ENCODE measurements at places on chromosomes 12 and 14.

DNA sequence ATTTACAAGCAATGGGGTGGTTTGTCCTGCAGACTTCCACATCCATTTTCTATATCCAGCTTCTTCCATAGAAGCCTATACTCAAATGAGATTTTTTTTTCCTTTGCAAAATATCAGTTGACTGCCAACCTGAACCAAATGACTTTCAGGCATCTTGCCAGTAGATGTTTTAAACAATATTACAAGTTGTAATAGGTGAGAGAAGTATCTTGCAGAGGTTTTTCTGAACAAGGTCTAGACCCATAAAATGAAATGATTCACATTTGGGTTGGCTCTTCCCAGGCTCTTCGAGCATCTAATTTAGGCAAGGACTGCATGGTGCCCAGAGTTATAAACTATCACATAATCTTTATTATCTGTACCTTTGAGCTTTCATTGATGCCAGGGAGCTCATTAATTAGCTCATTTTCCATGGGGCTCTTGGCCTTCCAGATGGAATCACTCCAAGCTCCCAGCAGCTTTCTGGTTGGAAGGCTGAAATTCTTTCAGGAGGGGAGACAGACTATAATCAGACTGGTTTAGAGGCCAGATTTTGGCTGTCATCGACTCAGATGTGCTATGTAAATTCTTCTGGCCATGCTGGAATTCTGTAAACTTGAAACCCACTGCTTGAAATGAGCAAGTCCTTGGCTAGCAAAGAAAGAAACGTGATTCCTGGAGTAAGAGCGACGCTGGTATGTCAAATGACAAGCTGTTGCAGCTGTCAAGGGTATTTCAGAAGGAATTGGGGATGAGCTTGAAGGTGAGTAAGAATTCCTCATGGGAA is 32.2 kb upstream of the DICER1 start:
- DNase-seq, result no peak

- peak; percentile 11 for DNase-seq
Observed at GRCh38 chr14:26606729-26607312, 9.0 kb upstream of the NOVA1 start.

- DNase-seq, result peak; percentile 38
Observed at GRCh38 chr12:18461758-18462157, 200.4 kb downstream of the PIK3C2G start.

GRCh38 chr12:11734580-11735180 is 85.2 kb downstream of the ETV6 start:
- no peak for DNase-seq

- no peak for DNase-seq
Observed at GRCh38 chr14:70643967-70644366, 2.3 kb downstream of the TTC9 start.

DNA sequence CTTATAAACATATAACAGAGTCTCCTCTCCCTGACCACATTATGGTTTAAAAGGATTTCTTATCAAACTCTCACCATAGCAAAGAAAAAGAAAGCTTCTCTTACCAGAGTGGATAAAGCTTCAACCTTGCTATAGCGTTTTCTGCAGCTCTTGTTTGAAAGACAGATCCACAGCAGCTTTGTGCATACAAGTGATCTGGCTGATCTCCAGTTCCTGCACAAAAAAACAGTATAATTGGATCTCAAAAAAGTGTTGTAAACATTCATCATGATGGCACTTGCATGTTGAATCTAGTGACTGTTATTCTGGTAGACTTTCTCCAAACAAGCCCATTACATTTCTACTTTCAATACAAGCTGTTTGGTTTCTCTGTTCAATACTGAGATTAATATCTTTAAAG is 178.9 kb upstream of the MGAT4C start:
- no peak for DNase-seq

- no peak for DNase-seq
Observed at GRCh38 chr14:103694572-103695026, 20.7 kb downstream of the XRCC3 start.

- DNase-seq, result no peak
Observed at GRCh38 chr12:38142974-38143373, 173.6 kb upstream of the ALG10B start.

DNA sequence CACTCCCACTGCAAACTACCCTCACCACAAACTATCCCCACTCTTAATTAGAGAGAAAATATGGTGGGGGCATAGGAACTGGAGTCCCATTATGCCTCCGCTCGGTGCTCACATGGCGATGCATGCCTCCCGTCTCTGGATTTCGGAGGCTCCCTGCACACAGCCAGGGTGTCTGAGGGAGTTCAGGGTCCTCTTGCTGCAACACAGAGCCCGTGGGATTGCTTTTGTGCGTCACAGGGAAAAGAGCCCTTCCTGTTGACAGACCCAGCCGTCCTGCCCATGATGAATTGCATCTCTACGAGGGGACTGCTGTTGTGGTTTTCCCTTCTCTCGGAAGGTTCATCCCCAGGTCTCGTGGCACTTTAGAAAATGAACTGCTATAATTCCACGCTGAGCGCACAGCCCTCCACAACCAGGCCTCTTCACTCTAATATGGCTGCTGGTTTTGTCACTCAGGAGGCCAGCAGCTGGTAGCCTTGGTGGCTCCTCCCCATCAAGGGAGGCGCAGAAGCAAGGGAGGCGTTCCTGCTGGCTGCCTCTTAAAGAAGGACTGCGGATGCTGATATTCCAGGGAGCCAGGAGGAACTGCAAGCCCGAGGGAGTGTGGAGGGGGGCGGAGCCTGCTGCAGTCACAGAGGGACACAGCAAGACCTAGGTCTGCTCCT is 158.0 kb downstream of the KCNA5 start:
- DNase-seq, result no peak

DNA sequence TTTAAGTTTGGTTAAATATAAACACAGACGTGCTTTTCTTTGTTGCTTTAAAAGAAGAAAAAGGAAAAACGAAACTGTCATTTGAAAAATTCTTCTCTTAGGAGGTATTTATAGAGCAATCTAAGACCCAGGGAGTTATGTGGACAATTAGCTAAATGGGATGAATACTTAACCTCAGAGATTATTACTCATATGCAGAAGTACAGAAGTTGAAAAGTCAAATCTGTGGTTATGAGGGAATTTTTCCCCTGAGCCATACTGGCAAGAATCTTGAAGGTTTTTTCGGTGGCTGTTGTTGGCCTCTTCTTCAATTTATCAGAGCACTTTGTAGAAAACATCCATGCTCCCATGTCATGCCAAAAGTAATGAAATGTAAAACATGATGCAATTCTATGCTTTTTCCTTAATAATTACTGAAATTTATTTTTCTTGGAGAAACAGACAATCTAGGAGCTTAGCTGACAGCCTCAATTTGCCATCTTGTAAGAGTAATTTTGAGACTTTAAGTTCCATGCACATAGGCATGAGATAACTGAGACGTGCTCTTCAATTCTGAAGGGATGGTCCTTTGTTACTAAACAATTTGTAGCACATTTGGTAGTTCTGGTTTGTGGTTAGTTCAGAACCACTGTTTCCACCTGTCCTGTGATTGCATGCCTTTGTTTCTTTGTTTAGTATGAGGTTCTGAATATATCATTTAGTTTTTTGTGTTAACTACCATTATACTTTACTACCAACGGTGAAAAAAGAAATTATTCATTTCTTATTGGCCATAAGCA is 126.6 kb downstream of the BCAT1 start:
- peak; percentile 83 for DNase-seq

DNA sequence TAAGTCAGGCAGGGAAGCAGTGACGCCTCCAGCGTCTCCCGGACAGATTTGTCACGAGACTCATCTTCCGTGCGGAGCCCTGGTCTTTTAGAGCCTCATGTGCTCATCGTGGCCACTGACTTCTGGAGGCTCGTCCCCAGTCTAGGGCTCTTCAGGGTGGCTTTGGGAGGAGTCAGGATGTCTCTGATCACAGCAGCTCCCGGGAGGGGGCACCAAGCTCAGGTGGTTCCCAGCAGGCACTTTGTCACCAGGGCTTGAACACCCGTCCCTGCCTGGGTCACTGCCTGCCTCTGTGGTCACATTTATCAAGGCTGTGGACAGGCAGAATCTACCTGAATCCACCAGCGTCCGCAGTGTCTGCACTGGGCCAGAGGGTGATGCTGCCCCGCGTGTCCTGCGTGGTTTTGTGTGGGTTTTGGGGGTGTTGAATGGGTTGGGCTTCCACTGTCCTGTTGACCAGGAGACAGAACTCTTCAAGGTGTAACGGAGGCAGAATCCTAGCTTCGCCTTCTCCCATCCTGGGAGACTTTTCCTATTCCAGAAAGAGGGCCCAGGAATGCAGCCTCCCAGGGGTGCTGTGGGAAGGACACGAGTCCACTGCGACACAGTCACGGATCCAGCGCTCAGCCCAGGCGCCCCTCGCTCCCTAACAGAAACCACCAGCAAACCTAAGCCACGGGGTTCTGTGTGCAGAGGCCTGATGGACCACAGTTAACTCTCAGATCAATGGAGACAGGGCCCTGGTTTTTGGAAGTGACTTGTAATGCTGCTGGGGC is 132.3 kb downstream of the ADGRD1 start:
- no peak for DNase-seq

- DNase-seq, result no peak
Observed at GRCh38 chr12:105803292-105803691, 335.5 kb downstream of the NUAK1 start.

GRCh38 chr14:91149462-91149861 is 35.6 kb downstream of the DGLUCY start:
- peak; percentile 98 for DNase-seq

- no peak for DNase-seq
Observed at GRCh38 chr12:78035901-78036606, 205.4 kb downstream of the NAV3 start.

DNA sequence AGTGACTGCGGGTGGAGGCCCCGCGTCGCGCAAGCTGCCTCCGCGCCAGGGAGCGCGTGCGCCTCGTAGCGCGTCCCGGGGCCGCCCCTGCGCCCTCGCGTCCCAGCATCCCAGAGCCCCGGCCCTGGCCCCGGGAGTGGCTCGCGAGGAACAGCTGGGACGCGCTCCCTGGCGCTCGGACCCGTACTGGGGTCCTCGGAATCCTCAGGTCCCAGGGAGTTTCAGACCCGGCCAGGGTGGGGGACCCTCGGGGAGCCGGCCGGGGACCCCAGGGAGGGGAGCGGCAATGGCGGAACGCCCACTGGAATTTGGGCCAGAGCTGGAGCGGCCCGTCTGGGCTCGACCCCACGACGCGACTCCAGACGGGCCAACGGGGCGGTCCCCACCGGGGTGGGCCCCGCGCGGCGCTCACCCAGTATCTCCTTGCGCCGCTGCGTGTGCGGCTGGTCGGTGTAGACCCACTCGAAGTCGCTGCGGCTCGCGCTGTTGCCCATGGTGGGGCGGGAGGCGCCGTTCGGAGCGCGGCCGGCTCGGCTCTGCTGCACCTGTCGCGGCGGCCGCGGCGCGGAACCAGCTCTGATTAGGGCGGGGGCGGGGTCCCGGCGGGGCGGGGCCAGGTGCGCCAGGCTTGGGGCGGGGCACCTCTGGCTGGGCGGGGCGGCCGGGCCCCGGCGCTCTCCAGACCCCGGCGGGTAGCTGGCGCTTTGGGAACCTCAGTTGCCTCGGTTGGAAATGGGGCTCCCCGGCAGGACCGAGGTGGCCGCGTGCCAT is at the start of gene DEGS2:
Gene DEGS2, minus strand, starts transcription at position 552 of the 771 bp plus-strand sequence. Its CDS starts 58 bp downstream, at position 494.
- DNase-seq, result no peak

DNA sequence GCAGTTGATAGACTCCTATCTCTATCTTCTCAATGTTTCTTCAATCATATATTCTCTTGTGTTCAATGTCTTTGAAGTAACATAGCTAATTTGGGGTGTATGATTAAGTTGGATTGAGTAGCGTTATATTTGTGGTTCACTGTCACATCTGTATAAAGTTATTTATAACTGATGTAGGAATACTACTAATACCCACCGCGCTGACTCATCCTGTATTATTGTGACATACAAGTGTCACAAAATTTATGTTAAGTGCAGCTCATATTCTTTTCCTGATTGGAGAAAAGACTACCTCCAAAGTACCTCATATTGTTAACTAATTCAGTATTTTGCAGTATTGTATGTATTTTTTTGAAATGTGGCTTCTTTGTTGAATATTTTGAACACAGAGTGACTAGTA is 940.8 kb downstream of the SLC6A15 start:
- DNase-seq, result no peak

DNA sequence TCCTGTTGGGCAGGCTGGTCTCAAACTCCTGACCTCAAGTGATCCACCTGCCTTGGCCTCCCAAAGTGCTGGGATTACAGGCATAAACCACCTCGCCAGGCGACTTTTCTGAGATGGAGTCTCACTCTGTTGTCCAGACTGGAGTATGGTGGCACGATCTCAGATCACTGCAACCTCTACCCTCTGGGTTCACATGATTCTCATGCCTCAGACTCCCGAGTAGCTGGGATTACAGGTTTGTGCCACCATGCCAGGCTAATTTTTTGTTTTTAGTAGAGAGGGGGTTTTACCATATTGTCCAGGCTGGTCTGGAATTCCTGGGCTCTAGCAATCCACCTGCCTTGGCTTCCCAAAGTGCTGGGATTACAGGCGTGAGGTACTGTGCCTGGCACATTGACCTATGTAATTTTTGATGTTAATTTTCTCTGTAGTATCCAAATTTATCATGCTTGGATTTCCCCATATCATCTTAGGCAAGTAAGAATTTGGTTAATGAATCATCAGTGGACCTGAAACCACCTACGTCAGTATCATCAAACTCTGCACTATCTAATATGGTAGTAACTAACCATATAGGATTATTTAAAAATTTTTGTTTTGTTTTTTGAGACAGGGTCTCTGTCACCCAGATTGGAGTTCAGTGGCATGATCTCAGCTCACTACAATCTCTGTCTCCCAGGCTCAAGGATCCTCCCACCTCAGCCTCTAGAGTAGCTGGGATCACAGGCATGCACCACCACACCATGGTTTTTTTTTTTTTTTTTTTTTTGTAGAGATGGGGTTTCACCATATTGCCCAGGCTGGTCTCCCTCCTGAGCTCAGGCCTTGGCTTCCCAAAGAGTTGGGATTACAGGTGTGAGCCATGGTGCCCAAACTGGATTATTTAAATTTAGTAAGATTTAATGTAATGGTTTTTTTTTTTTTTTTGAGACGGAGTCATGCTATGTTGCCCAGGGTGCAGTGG is 11.9 kb upstream of the ATP5F1B start:
- no peak for DNase-seq

DNA sequence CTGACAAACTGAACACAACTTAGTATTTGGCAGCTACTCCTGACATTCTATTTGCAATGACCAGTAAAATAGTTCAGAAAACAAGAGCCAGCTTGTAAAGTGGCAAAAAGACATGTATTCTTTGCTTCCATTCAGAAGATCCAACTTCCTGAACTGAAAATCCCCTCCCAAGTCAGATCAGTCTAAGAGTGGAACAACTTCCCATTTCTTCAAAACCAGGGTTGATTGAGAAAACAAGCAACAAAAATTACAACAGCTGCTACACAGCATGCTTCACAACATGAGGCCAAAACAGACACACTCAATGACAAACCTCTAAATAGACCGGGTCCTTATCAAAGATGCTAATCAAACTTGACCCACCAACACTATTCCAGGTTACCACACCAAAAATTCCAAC is 40.3 kb downstream of the CIT start:
- no peak for DNase-seq
